ENCODE measurements at places on chromosomes 5 and 9.
A peak's percentile ranks its signal among the peaks of the same experiment; 100 is the strongest.

DNA sequence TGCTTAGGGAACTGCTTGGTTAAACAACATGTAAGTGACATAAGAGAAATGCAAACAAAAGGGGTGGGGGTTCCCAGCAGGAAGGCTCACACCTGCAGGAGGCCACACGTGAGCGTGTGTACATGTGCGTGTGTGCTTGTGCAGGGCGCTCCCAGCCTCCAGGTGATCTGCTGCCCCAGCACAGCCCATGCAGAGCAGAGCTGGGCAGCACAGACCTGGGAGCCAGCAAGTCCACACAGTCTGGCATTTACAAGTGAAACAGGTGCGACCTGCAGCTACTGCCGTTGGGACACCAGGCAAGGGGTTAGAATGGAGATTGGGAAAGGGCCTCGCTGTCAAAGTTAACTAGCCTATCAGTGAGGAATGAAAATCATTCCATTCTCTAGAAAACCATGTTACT lies 41.8 kb downstream of the GRAMD2B start:
- no peak for DNase-seq

DNA sequence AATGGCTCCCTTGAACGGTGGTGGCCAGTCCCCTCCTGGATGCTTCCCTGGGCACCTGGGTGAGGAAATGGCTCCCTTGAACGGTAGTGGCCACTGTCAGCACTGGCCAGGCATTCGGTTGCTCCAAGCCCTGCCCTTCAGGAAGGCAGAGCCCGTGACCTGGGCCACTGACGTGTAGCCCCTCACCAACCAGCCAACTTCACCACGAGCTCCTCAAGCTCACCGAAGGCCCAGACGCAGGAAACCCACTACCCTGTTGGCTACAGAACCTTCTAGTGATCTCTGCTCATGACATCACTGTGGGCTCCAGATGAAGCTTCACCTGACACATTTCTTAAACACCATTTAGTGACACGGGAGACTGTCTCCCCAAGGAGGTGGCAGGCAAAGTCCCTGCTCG lies 9.2 kb downstream of the SLC6A3 start:
- no peak for DNase-seq

GRCh38 chr5:125263356-125263755 lies 516.9 kb upstream of the ZNF608 start:
- DNase-seq, result no peak

- DNase-seq, result no peak
These were observed 132.0 kb downstream of the CRB2 start for GRCh38 chr9:123487944-123488548.

DNA sequence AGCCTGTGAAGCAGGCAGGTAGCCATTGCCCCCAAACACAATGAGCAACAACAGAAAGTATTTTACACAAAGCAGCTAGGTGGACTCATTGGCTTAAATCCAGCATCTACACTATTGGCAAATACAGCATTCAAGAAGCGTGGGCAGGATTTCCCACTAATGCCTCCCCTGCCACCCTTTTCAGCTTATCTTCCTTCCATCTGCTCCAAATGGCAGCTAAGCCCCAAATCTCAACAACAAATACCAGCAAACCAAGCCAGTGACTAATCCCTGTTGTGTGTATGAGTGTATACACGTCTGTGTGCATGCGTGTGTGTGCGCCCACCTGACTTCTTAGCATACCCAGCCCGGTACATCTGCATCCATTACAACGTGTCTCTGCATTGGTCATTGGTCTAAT lies 151.2 kb upstream of the WWC1 start:
- DNase-seq, result no peak

GRCh38 chr9:8962084-8962483 lies 1162.5 kb upstream of the DMAC1 start:
- no peak for DNase-seq

- DNase-seq, result no peak
These were observed 44.3 kb downstream of the SH3RF2 start for GRCh38 chr5:145980718-145981117.

- DNase-seq, result no peak
These were observed 127.0 kb downstream of the TENT4A start for GRCh38 chr5:6840136-6840793.

DNA sequence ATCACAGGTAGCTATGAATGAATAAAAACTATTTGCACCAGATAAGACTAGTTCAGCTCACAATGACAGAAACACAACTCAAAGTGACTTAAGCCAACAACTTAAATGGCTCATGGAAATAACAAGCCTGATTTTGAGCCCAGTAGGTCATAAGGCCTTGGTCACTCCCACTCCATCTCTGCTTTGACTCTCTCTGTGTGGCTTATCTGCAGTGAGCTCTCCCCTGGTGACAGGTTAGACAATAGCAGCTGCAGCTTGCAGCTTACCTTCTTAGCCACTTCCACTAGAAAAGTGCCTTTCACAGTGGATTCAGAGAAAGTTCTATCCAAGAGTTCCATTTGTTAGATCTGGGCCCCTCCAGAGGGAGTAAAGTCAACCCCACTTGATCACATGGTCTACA lies 315.7 kb downstream of the RAB3C start:
- no peak for DNase-seq

GRCh38 chr5:127085371-127085770 lies 12.1 kb upstream of the C5orf63 start:
- no peak for DNase-seq

- no peak for DNase-seq
These were observed 19.6 kb downstream of the TCF7 start for GRCh38 chr5:134133995-134134541.

DNA sequence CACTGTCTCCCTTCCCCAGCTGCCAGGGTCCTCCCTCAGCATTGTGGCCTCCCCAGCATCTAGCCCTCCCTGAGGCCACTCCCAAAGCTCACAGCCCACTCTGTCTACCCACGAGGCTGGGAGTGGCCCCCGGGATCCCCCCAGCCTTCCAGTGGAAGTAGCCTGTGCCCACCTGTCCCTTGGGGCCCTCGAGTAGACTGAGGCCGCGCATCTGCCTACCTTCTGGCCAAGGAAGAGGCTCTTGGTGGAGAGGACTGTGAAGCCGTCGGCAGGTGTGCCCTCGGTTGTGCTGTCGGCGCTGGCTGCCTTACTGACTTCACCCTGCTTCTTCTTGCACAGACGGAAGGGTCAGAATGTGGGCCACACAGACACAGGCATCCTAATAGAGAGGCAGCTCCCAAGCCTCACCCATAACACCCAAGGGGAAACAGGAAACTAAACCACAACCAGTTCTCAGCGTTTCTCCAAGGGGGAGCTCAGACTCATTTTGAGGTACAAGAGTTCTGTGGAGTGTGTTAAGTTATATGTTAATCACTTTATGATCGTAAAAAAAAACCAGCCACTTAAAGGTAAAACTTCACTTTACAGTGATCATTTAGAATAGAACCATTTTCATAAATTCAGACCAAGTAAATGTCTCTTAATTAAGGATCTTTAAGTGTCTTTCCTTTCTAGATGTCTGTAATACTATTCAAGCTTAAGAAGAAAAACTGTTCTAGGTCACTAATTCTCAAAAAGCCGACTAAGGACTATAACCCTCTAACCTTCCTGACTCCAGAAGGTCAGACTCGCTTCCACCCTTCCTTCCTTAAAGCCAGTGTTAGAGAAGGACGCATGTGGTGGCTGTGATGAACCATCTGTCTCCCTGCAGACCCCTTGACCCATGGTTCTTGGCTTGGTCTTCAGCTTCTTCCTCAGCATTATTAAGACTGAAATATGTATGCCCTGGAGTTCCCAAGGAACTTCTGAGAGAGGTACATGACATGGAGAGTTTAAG lies 38.5 kb downstream of the MACROH2A1 start:
- peak; percentile 81 for DNase-seq

GRCh38 chr5:59038798-59039295 lies 456.0 kb downstream of the RAB3C start:
- no peak for DNase-seq

DNA sequence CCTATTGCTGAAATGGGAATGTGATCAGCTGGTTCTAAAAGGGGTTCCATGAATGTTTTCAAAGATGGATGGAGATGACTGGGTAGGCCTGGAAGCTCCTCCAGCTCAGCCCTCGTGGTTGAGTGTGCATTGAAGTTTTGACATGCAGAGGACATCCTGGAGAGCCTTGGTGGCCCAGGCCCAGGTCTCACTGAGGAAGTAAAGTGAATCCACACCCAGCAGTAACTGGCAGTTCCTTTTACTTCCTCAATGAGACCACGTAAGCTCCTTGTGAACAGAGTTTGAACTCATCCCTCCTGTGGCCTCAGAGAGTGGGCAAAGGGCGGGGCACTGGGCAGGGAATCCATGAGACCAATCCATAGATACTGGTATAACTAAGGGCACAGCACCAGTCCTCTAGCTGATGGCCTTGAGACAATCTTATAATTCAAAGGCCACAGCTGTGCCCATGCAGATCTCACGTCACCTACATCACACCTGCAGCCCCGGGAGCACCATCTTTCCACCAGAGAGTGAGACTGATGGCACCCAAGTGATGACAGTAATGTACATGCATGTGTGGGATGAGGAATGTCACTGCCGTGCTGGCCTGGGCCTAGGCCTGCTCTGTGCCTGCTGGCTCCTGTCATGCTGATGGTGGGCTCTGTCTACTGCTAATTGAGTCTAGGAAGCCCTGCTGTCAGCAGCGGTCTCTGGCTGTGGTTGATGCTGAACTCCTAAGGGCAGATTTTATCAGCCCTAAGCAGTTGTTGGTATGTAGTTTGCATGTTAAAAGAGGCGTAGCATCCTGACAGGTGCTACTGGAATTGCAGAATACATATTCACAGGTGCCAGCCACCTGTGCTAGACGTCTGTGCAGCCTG lies 257.8 kb downstream of the FSTL4 start:
- DNase-seq, result peak; percentile 36

DNA sequence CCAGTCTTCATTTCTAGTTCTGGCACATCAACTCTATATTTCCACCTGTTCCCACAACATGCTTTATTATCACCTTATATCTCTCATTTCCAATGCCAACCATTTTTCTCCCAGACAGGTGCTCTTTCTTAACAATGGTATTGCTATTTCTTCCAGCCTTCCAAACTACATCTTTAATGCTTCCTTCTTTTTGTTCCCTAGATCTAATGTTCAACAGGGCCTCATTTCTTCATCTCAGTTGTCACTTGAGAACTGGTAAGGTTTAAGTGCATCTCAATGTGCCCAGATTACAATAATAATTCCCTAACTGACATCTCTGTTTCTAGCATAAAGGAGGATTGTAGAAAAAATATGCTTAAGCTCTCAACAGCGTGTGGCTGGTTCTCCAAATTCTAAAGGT lies 272.6 kb downstream of the COX7C start:
- DNase-seq, result no peak

- no peak for DNase-seq
These were observed 160.2 kb upstream of the CDH6 start for GRCh38 chr5:31033295-31033694.

- DNase-seq, result no peak
These were observed 530.3 kb upstream of the KLF4 start for GRCh38 chr9:108019821-108020220.

GRCh38 chr9:135103001-135103446 lies 15.6 kb downstream of the OLFM1 start:
- DNase-seq, result no peak

DNA sequence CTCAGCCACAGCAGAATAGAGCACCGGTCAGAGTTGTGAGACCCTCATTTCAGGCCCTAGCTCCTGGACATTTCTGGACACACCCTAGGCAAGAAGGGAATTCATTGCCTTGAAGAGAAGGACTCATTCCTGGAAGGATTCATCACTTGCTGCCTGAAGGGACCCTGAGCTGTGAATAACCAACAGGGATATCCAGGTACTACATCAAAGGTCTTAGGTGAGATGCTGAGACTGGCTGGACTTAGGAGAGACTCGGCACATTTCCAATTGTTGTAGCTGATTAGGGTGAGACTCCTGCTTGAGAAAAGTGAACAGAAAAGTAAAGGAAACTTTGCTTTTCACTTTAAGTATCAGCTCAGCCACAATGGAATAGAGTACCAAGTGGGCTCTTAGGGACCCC lies 208.1 kb upstream of the CDKN2B start:
- no peak for DNase-seq

DNA sequence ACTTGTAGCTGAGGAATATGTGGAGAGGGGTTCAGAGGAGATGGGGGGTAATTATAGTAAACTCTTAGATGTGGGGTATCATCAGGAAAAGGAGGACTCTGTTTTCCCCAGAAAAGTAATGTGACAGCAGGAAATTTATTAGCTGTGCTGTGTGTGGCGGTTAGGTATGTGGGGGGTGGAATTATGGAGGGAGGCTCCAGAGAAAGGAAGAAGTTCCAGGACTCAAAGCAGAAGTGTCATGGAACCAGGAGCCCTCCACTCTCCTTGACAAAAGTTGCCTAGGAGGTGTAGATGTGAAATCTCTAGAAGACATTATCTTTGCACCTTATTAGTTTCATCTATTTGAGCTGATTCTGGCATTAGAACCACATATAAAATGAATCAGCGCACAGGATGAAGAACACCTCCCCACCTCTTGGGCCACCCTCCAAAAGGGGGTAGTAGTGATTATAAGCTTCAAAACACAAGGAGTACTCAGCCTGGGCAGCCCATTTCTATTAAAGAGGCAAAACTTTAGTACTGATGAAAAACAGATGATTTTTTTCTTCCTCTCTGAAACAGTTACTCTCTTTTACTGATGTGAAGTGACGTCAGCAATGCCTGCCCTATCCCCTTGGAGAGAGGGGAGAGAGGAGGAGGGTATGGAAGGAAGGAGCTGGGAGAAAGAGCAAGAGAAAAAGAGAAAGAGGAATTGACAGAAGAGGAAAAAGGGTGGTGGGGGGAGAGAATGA lies 18.2 kb downstream of the NR2F1 start:
- DNase-seq, result no peak

- DNase-seq, result no peak
These were observed 80.5 kb upstream of the JAK2 start for GRCh38 chr9:4904322-4905134.

- DNase-seq, result peak; percentile 91
These were observed 88.1 kb downstream of the PCSK1 start for GRCh38 chr5:96344678-96345577.

GRCh38 chr5:58985759-58986158 lies 402.9 kb downstream of the RAB3C start:
- DNase-seq, result no peak

- DNase-seq, result no peak
These were observed 30.0 kb downstream of the ZNF131 start for GRCh38 chr5:43150748-43151147.

- no peak for DNase-seq
These were observed 103.2 kb upstream of the LMX1B start for GRCh38 chr9:126510564-126510963.

DNA sequence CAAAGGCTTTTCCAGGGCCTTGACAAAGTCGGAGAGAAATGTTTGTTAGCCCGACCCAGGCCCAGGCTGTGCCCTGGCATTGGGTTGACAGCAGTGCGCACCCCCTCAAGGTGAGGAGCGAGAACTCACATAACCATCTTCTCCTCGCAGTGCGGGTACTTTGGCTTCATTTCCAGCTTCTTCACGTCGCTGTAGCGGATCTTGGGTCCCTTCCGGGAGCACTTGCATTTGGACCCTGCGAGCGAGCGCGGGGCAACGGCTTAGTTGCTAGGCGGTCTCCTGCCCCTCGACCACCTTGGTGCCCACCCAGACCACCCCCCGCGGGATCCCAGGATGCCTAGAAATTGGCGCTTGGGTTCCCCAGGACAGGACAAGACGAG lies 496 bp downstream of the CXCL14 start:
- no peak for DNase-seq

Measured in Kasumi-1 (cell line).